BE2C (cell line): ENCODE measurements at places on chromosomes 1 and 21.
A peak's percentile ranks its signal among the peaks of the same experiment; 100 is the strongest.

GRCh38 chr1:164587617-164588501 lies 28.9 kb downstream of the PBX1 start:
- no peak for DNase-seq

- DNase-seq = no peak
Measured at GRCh38 chr1:118649369-118650106, 338.6 kb downstream of the TBX15 start.

DNA sequence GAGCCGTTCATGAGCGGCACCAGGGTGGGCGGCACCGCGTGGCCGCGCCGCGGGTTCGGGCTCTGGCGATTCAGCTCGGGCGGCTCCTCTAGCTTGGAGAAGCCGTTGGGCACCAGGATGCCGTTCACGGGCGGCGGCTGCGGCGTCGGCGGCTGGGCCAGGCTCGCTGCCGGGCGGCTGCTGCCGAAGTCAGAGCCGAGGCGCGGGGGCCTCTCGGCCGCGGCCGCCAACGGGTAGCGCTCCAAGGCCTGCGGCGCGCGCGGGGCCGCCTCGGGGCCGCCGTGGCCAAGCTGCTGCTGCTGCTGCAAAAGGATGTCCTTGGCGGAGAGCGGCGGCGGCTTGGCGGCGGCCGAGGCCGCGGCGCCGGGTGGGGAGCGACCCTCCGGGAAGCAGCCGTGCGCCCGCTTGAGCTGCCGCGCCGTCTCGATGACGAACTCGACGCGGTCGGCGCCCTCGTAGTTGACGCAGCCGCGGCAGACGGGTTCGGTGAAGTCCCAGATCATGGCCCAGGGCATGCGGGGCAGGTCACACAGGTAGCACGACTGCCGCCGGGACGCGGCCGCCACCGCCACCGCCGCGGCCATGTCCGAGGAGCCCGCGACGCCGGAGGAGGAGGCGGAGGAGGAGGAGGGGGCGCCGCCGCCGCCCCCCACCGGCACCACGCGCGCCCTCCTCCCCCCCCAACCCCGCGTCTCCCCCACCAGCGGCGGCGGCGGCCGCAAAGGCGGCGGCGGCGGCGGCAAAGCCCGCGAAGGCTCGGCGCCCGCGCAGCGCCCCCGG lies 877 bp downstream of the IRF2BP2 start:
- peak; percentile 61 for DNase-seq

DNA sequence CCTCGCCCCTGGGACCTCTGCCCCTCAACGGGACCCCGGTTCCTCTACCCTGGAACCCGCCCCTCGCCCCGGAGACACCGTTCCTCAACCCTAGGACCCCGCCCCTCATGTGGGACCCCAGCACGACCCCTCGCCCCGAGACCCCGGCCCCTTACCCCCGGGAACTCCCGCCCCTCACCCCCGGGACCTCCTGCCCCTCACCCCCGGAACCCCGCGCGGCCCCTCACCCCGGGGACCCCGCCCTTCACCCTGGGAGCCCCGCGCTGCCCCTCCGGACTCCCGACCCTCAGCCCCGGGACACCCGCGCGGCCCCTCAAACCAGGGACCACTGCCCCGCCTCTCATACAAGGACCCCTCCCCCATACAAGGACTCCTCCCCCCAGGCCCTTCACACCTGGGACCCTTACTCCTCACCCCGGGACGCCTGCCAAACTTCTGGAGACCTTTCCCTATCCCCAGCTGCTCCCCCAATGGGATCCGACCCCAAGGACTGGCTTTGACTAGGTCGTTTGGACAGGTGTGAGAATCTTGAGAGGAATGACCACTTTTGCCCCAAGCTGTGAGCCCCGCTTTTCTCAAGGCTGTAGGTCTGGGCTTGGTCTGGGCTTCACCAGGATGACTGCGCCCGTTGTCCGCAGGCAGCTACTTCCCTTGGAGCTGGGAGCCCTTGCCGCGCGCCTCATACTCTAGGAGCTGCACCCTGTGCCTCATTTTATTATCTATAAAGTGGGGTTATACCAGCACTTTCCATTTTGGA lies 843 bp downstream of the DIP2A start:
- peak; percentile 24 for DNase-seq

GRCh38 chr1:207967703-207968102 lies 56.8 kb upstream of the CD34 start:
- DNase-seq = no peak

DNA sequence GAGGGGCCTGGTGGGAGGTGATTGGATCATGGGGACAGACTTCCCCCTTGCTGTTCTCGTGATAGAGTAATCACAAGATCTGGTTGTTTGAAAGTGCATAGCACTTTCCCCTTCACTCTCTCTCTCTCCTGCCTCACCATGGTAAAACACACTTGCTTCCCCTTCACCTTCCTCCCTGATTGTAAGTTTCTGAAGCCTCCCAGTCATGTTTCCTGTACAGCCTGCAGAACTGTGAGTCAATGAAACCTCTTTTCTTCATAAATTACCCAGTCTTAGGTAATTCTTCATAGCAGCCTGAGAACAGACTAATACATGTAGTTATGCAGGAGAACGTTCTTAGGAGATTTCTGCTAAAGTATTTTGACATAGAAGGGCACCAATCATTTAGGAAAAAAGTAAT lies 59.9 kb upstream of the FBXO28 start:
- no peak for DNase-seq

- DNase-seq = no peak
Measured at GRCh38 chr1:151989211-151989862, 4.3 kb downstream of the S100A10 start.

DNA sequence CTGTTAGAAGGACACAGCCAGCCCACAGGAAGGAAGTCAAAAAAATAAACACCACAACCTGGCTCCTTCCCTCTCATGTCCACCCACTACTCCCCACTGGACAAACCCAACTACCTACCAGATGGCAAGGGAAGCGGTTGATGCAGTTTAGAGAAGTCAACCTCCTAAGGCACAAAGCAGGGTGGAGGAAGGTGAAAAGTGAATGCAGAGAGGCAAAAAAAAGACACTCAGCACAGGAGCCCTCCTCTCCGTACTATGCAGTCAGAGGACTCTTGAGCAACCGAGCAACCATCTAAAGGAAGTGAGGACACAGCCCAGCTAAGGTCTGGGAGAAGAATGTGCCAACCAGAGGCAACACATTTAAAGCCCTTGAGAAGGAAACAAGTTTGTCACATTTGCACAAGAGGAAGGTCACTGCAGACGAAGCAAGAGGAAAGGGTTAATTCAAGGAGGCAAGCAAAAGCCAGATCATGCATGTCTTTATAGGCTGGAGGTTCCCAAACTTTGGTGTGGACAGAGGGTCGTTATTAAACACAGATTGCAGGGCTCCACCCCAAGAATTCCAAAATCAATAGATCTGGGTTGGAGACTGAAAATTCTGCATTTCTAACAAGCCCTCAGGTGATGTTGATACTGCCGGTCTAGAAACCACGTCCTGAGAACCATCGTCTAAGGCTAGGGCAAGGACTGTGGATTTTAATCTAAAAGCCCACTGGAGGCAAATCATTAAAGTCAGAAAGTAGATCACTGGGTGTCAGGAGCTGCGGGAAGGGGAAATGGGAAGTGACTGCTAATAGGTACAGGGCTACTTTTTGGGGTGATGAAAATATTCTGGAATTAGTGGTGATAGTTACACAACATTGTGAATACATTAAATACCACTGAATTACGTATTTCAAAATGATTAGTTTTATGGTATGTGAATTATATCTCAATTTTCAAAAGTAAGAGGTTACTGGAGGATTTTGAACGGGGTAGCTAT lies 19.7 kb downstream of the TP53BP2 start:
- no peak for DNase-seq

DNA sequence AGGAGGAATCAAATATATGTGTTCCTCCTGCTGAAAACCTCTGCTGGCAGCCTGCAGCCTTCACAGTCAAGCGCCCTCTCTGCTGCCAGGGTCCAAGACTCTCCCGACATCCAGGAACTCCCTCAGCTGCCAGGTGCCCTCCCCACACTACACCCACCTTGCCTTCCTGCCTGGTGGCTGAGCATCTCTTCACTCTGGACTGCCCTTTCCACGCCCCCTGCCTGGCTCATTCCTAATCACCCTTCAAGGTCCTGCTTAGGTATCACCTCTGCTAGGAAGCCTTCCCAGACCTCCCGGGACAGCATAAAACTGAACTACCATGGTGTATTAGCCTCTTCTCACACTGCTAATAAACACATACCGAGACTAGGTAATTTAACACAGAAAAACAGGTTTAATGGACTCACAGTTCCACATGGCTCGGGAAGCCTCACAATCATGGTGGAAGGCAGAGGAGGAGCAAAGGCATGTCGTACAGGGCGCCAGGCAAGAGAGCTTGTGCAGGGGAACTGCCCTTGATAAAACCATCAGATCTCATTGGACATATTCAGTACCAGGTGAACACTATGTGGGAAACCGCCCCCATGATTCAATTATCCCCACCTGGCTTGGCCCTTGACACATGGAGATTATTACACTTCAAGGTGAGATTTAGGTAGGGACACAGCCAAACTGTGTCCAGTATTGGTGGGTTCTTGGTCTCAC lies 15.3 kb downstream of the LDLRAD1 start:
- DNase-seq = no peak

DNA sequence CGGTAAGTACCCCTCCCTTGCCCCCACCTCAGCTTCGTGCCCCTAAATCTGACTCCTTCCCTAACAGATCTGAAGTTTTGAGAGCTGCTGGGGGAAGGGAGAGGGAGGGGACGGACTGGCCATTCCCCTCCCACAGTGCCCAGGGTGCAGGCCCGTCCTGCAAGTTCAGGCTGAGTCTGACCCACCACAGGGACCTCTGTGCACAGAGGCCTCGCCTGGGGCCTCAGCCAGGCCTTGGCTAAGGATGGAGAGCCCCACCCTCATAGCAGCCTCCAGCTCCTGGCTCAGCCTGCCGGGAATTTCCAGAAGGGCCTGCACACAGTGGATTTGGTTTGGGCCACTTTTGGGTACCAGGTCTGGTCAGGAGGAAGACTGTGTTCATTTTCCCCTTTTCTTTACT lies 31.2 kb upstream of the TNFRSF1B start:
- no peak for DNase-seq

- DNase-seq = no peak
Measured at GRCh38 chr1:241401156-241401555, 44.2 kb upstream of the RGS7 start.

- no peak for DNase-seq
Measured at GRCh38 chr1:12637693-12638092, 6.2 kb upstream of the AADACL4 start.

- DNase-seq = peak; percentile 2
Measured at GRCh38 chr1:227890451-227891222, 57.1 kb downstream of the WNT9A start.

GRCh38 chr1:109161858-109162606 lies 48.1 kb downstream of the ELAPOR1 start:
- peak; percentile 14 for DNase-seq
